Stimulated activated CD4-positive, alpha-beta T cell treated with anti-CD3 and anti-CD28 coated beads, Interleukin-4, amount 100 ng/mL, for 4 hours (primary cell): ENCODE measurements at places on chromosomes 7 and 10.
A peak's percentile ranks its signal among the peaks of the same experiment; 100 is the strongest.

GRCh38 chr7:3670898-3671297 lies 369.8 kb downstream of the SDK1 start:
- DNase-seq: no peak

- DNase-seq: no peak
These were observed 731.5 kb downstream of the XPNPEP1 start for GRCh38 chr10:109191823-109192222.

- DNase-seq: no peak
These were observed 16.9 kb upstream of the AKR1E2 start for GRCh38 chr10:4809156-4809555.

DNA sequence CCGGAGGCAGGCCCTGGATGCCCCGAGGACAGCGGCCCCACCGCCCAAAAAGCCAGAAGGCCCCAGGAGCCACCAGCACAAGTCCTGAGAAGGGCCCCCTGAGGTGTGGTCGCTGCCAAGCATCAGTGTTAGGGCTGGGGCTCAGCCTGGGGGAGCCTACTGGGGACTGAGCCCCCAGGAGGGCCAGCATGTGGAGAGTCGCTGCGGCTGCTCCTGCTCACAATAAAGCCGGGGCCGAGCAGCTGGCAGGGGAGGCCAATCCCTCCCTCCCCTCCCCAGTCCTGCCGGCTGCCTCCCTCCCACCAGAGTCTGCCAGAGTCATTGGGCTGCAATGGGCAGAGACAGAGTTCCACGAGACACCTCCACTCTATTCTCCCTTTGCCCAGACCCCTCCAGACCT lies 3.1 kb upstream of the ASIC3 start:
- no peak for DNase-seq

GRCh38 chr10:27440478-27440877 lies 63.6 kb upstream of the RAB18 start:
- no peak for DNase-seq

- no peak for DNase-seq
These were observed 33.4 kb downstream of the OGDH start for GRCh38 chr7:44639671-44640321.

- DNase-seq: no peak
These were observed 5.7 kb upstream of the NDST2 start for GRCh38 chr10:73816917-73817729.

DNA sequence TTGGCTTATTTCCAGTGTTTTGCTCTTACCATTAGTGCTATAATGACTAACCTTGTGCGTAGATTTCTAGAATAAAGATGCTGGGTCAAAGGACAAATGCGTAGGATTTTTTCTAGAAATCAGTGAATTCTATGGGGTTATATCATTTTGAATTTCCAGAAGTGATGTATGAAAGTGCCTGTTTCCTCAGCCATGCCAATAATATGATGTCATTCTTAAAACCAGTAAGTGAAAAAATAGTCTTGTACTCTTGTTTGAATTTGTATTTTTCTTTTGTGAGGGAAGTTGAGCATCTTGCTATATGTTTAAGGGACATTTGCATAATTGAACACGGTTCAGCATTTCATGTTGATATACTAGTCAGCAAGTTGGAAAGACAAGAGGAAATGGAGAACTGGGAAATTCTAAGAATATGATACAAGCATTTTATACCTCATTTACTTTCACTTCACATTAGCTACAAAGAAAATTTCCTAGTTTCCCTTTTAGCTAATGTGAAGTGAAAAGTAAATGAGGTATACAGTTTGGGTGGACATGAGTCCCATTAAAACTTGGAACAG lies 3.8 kb upstream of the DNAH11 start:
- no peak for DNase-seq

DNA sequence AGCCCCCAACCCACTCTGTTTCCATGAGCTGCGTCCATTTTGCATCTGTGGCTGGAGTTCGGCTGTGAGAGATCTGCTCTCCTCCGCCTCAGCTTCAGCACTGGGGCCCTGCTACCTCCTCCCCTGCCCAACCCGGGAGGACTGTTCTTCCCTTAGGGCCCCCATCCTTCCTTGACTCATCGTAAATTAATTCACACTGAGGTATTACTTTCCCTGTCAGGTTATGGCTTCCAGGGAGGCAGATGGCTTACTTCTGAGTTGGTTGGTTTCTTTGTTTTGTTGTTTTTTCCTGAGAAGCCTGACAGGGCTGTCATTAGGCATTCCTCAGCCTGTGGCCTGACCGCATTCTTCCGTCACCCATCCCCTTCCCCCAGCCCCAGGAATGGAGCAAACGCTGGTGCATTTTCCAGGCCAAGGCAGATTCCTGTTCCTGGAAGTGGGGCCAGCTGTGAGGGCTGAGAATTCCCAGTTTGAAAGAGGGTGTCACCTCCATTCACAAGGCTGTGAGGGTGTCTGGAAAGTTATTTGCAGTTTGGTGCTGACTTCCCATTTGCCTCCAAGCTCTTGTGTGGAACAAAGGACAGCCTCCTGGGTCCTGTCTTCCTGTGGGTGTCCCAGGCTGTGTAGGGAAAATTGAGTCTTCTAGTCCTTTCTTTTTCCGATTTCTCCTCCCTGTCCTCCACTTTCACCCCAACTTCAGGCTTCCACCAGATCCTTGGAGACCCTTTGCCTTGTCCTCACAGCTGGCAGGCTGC lies 11.7 kb downstream of the CPA5 start:
- no peak for DNase-seq

GRCh38 chr10:35416619-35417312 lies 80.5 kb downstream of the CCNY start:
- DNase-seq: no peak

- no peak for DNase-seq
These were observed 38.5 kb upstream of the LRRC17 start for GRCh38 chr7:102874166-102874829.

DNA sequence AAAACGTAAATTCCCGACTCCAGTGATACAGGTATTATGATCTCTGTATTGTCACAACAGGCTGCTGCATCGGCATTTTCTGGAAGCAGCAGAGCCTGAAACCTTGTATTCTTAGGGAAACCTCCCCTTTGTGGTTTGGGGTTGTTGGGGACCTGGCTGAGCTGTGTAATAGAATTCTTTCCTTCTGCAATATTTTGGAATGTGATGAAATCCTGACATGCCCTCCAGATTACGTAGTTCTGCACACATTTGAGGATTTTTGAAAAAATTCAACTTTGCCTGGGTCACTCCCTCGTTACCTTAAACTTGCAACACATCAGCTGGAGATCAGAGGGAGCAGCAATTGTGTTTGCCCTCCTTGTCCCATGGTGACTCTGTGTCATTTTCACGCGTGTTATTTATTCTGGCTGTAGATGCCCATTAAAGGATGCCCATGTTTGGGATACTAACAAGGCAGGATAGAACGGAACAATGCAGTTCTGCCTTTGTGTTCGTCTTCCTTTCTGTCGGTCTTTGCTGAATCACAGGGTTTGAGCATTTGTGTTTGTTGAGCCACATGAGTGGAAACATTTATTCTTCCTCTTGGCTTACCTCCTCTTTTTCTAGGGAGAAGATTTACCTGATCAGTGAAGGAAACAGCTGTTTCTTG lies 181.7 kb downstream of the TCF7L2 start:
- no peak for DNase-seq

DNA sequence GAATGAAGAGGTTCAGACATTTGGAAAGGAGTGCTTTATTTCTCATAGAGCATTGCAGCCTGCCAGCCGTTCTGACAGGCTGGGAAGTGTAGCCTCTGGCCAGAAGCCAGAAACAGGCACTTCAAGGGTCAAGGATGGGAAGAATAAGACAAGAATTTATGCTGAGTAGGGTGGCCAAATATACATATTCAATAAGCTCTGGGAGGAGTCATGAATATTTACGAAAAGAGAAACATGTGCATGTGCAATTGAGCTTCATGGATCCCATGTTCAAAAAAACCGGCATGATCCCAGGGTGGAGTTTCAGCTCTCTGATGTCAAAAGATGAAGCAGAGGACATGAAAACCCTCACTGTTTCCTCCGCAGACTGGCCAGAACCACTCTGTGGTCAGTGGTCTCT lies 32.9 kb downstream of the TLX1 start:
- no peak for DNase-seq

- no peak for DNase-seq
These were observed 93.5 kb downstream of the DYNC1I1 start for GRCh38 chr7:95865716-95866371.

GRCh38 chr7:138752518-138753149 lies 45.2 kb upstream of the TMEM213 start:
- peak; percentile 98 for DNase-seq

DNA sequence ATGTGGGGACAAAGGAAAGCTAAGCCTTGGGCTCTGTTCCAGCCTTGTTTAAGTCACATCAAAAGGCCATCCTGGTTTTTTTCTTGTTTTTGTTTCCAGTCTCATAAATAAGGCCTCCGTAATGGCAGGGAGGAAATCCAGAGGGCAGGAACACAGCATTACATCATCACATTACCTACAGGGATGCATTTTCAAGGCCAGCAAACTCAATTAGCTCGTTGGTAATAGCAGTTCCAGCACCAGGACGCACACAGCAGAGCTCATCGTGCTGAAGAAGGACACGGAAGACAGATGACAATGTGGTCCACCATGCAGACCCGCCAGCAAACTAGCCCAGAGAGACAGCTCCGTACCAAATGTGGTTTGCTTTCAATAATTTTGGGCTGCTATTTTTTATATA lies 1209.2 kb downstream of the TYW1 start:
- DNase-seq: no peak

DNA sequence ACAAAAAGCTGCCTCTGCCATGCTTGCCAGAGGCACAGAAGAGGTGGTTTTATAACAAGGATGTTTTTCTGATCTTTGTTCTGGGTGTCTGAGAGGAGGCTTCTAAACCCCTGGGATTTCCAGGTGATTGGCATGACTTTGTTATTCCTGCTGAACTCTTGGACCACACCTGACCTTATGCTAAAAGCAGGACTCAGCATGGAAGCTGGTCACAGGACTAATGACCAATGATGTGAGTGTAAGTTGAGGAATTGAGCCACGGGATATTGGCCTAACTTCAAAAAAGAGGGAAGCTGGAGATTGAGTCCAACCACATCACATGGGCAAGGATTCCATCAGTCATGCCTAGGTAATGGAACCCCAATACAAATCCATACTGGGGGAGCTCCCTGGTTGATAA lies 437.9 kb downstream of the POM121L12 start:
- DNase-seq: no peak

GRCh38 chr10:58299580-58299979 lies 30.6 kb downstream of the CISD1 start:
- peak; percentile 35 for DNase-seq

- no peak for DNase-seq
These were observed 21.8 kb downstream of the NUDT13 start for GRCh38 chr10:73131913-73132686.

- no peak for DNase-seq
These were observed 69.3 kb downstream of the GTF2IRD1 start for GRCh38 chr7:74523015-74523414.

DNA sequence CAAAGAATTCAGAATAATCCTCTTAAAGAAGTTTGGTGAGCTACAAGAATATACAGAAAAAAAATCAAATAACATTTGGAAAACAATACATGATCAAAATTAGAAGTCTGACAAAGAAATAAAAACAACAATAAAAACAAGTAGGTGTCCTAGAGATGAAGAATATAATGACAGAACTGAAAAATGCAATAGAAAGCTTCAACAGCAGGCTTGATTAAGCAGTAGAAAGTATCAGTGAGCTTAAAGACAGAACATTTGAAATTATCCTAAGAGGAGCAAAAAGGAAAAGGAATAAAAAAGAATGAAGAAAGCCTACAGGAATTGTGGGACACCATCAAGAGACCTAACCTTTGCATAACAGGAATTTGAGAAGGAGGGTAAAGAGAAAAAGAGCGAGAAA lies 238.8 kb downstream of the ZEB1 start:
- no peak for DNase-seq

GRCh38 chr10:3525832-3526449 lies 259.1 kb downstream of the KLF6 start:
- no peak for DNase-seq

GRCh38 chr7:68964060-68964459 lies 634.2 kb upstream of the AUTS2 start:
- no peak for DNase-seq

- DNase-seq: no peak
These were observed 288.5 kb upstream of the POT1 start for GRCh38 chr7:125218076-125218475.
